Gastrocnemius medialis (tissue), 4 donors: ENCODE measurements at places on chromosomes 1 and 21. TPM values are rescaled to one million over a fixed set of nuclear protein-coding genes. Genes with fewer than 3 reads are reported as not detected.
A peak's percentile ranks its signal among the peaks of the same experiment; 100 is the strongest.

GRCh38 chr1:52002038-52002917, 11.8 kb upstream of the RAB3B start:
- H3K4me1 ChIP-seq = no peaks in the 10 kb centered on the region
- no peak overlapping the region for H3K27ac ChIP-seq
- DNase-seq = peak; percentile 35
- no peaks in the 10 kb centered on the region for H3K36me3 ChIP-seq
- H3K27me3 ChIP-seq = peaks cover 12% of the 10 kb centered on the region
- no peak overlapping the region for H3K4me3 ChIP-seq

GRCh38 chr1:170010443-170010842, 64.1 kb downstream of the KIFAP3 start:
- DNase-seq = no peak
- H3K4me1 ChIP-seq = no peaks in the 10 kb centered on the region
- H3K27ac ChIP-seq = no peak overlapping the region
- H3K36me3 ChIP-seq = peaks cover 5% of the 10 kb centered on the region

DNA sequence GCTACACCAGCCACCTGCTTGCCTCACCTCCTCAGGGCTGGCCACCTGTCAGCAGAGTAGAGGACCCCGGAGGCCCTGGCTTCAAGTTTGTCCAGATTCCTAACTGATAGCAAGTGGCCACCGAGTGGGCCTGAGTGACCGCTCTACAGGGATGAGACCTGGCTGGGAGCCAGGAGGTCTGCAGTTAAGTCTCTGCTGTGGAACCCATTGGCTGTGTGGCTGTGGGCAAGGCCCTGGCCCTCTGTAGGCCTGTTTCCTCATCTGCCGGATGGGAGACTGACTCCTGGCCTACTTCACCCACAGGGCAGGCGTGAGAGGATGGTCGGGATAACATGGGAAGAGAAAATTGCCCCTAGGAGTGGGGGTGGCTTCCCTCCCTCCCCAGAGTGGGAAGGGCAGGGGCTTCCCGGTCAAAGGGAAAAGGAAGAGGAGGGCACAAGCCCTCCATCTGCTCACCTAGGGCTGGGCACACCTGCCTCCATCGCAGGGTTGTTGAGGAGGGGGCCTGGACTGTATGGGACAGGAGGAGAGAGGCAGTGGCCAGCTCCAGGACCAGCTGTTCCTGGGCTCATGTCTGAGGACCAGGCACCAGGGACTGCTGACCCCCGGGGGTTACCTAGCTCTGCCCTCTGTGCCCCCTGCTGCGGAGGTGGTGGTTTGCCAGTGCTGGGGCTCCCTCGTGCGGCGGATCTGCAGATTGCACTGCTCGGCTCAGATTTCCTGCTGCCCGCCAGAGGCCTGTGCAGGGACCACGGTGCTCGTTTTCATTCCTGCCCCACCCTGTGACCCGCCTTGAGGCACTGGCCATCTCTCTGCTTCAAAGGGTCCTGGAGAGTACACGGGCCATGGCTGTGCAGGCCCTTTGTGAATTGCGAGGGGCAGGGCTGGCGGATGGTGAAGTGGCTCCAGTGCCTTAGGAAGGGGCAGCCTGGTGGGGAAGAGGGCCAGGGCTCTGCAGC, 9.1 kb upstream of the MTFR1L start:
- no peak overlapping the region for H3K27ac ChIP-seq
- no peaks in the 10 kb centered on the region for H3K27me3 ChIP-seq
- peaks cover 59% of the 10 kb centered on the region for H3K36me3 ChIP-seq
- peaks cover 25% of the 10 kb centered on the region for H3K4me1 ChIP-seq
- peak; percentile 44 for DNase-seq

DNA sequence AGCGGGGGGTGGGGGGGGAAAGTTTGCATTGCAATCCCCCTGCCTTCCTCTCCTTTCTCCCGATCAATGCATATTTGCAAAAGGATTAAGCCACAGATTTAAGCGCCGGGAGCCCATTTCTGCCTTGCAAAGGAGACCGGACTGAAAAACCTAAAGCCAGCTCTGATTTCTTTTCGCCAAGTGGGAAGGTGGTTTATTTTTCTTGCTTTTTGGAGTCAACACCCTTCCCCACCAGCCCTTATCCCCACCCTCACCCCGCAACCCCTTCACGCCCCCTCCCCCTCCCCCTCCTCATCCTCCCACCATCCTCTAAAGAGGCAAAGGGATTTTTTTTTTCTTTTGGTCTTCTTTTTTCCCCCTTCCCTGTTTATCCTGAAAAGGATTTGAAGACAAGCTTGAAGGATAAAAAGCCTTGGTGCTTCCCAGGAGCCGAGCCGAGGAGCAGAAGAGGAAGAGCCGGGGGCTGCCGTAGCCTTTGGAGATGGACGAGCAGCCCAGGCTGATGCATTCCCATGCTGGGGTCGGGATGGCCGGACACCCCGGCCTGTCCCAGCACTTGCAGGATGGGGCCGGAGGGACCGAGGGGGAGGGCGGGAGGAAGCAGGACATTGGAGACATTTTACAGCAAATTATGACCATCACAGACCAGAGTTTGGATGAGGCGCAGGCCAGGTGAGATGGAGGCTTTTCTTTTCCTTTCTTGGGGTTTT, 513 bp downstream of the PBX1 start:
- H3K4me1 ChIP-seq = peaks cover 26% of the 10 kb centered on the region
- H3K27me3 ChIP-seq = no peaks in the 10 kb centered on the region
- H3K27ac ChIP-seq = peak overlapping the region; percentile 91
- H3K4me3 ChIP-seq = peak overlapping the region; percentile 78

DNA sequence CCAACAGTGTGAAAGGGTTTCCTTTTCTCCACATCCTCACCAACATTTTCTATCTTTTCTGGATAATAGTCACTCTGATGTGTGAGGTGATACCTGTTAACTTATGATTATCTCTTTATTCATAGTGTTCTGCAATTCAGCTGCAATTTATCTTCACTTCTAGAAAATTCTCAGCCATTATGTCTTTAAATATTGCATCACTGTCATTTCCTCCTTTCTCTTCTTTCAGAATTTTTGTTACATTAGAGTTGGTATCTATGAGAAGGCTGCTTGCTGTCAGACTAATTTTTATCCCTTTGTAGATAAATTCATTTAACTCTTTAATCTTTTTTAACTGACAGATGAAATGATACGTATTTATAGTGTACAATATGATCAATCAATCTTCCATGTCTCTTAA, 30.5 kb upstream of the ATF3 start:
- H3K4me1 ChIP-seq = no peaks in the 10 kb centered on the region
- no peaks in the 10 kb centered on the region for H3K36me3 ChIP-seq
- no peak for DNase-seq

VSIG8 gene
- total RNA-seq = not detected

DNA sequence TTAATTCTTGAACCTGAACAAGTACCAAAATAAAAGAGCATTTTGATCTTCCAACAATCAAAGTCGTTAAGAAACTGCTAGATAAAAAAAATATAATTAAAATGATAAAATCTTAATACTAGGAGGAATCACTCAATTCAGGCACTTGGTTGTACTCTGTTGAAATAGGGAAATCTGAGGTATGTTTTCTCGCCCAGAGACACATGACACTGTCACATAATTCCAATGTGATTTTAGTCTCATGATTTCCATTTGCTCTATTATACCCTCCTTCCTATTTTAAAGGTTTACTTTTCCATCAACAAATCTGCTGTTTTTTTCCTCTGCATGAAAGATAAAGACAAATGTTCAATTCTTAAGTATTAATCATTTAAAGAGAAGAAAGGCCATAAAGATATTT, 97.6 kb downstream of the ZZZ3 start:
- H3K4me1 ChIP-seq = no peaks in the 10 kb centered on the region
- H3K27me3 ChIP-seq = no peaks in the 10 kb centered on the region
- DNase-seq = no peak
- H3K4me3 ChIP-seq = no peak overlapping the region
- H3K36me3 ChIP-seq = peaks cover 14% of the 10 kb centered on the region

DNA sequence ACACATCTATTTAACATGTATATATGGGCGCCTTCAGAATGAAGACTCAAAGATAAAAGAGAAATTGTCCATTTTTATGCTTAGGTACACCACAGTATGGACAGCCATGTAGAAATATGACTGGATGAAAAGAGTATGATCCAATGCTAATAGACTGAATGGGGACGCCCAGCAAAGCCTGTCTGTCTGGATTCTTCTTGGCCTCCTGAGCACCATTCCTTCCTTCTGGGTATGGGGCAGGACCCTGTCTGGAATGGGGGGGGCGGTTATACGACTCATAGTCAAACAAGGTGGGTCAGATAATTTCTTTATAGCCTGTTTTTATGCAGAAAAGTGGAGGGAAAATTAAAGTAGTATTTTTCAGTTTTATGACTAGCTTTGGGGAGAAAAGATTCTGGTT, 81.2 kb upstream of the ABCD3 start:
- DNase-seq = no peak
- H3K4me1 ChIP-seq = no peaks in the 10 kb centered on the region
- H3K27me3 ChIP-seq = no peaks in the 10 kb centered on the region
- H3K27ac ChIP-seq = no peak overlapping the region
- no peaks in the 10 kb centered on the region for H3K36me3 ChIP-seq

GRCh38 chr1:232793944-232794343, 11.3 kb upstream of the MAP10 start:
- H3K27me3 ChIP-seq = no peaks in the 10 kb centered on the region
- H3K27ac ChIP-seq = peak overlapping the region; percentile 43
- H3K4me3 ChIP-seq = no peak overlapping the region
- H3K36me3 ChIP-seq = no peaks in the 10 kb centered on the region
- peak; percentile 23 for DNase-seq

- no peaks in the 10 kb centered on the region for H3K4me1 ChIP-seq
- no peak overlapping the region for H3K4me3 ChIP-seq
- no peak for DNase-seq
These were observed 112.9 kb upstream of the F3 start for GRCh38 chr1:94654459-94654858.

DNA sequence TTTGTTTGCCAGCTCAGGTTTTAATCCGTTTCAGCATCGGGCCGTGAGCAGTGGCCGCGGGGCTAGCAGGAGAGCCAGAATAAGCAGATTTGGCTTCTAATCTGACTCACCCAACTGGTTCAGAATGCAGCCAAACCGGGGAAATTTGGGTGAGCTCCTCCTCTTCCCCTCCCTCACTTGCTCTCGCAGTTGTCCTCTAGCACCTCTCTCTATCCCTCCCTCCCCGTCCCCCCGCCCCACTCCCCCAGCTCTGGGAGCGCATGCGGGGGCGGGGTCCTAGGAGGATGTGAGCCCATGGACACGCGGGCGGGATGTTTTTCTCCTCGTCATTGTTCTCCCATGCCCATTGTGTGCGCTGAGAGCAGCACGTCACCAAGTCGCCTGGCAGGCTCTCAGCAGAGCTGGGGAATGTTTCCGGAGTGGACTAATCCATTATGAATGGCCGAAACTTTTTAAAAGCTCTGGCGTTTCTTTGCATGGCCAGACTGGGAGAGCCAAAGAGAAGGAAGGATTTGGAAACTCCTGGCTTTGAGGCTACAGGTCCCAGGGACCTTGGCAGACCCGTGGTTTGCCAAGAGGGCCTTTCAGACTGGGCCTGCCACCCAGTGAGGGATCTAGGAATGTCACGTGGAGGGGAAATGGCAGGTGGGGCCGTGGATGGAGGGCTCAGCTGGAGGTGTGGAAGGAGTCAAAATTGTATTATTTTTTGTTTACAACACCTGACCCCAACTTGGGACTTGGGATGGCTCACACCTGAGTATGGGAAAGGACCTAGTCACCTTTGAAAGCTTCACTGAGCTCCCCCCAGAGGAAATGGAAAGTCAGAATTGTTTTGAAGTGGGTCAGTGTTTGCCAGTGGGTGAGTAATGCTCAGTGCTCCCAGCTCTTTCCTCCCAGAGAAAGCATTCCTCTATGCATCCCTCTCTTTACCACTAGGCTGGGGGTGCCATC, 39.2 kb downstream of the CDK18 start:
- peak overlapping the region; percentile 73 for H3K27ac ChIP-seq
- no peaks in the 10 kb centered on the region for H3K36me3 ChIP-seq
- peak overlapping the region; percentile 2 for H3K4me3 ChIP-seq
- H3K4me1 ChIP-seq = no peaks in the 10 kb centered on the region

- H3K4me3 ChIP-seq = no peak overlapping the region
- no peaks in the 10 kb centered on the region for H3K36me3 ChIP-seq
- H3K27ac ChIP-seq = peak overlapping the region; percentile 64
- H3K4me1 ChIP-seq = no peaks in the 10 kb centered on the region
- no peaks in the 10 kb centered on the region for H3K27me3 ChIP-seq
These were observed 17.0 kb upstream of the LRRC8C start for GRCh38 chr1:89615676-89616598.

DNA sequence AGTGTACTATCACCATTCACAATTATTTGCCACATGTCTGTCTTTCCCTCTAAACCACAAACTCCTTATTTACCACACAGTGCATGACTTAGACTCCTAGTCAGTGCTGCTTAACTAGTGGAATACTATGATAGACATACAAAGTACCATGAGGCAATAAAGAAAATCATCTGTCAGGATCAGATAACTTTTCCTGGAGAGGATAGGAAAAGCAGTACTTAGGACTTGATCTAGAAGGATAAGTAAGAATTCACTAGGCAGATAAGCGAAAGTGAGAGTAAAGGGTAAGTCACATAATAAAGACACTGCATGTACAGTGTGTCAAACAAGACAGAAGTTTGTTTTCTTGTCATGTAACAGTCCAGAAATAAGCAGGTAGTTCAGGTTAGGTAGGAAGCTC, 21.2 kb upstream of the TSPAN1 start:
- no peak for DNase-seq
- H3K27me3 ChIP-seq = no peaks in the 10 kb centered on the region
- no peak overlapping the region for H3K27ac ChIP-seq
- no peak overlapping the region for H3K4me3 ChIP-seq
- H3K4me1 ChIP-seq = peaks cover 10% of the 10 kb centered on the region

DNA sequence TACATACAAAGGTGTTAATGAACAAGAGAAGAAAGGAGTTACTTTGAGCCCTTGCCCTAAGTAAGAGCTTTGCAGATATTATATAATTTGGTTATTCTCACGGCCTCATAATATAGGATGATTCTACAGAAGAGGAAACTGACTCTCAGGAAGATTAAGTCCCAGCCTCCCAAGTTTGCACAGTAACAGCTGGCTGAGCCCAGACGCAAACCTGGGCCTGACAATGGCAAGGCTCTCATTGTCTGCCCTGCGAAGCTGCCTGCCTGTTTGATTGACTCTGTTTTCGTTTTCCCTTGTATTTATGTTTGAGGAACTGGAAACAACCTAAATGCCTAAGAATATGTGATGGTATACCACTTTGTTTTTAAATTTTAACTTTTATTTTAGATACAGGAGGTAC, 76.2 kb upstream of the PGBD5 start:
- DNase-seq = no peak
- no peaks in the 10 kb centered on the region for H3K27me3 ChIP-seq
- H3K4me3 ChIP-seq = no peak overlapping the region
- H3K27ac ChIP-seq = no peak overlapping the region
- no peaks in the 10 kb centered on the region for H3K4me1 ChIP-seq
- no peaks in the 10 kb centered on the region for H3K36me3 ChIP-seq
